Substantia nigra (tissue), 51 donors: ENCODE measurements at places on chromosomes 5 and 9.

DNA sequence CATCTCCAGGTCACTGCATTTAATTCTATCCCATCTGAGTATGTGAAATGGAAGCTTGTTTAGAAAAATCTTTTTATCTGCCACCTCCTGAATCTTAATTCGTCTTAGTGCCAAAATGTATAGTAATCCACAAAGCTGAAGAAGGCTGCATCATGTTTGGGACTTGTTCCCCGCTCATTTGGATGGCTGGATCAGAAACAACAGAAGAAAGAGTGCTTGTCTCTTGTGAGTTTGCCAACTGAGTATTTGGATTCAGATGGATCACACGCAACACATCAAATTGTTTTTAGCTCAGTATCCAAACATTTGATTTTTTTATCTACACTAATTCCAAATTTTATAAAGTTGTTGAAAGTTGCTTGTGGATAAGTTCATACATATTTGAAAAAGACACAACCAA, 197.2 kb upstream of the PAPPA start:
- no peak for DNase-seq

DNA sequence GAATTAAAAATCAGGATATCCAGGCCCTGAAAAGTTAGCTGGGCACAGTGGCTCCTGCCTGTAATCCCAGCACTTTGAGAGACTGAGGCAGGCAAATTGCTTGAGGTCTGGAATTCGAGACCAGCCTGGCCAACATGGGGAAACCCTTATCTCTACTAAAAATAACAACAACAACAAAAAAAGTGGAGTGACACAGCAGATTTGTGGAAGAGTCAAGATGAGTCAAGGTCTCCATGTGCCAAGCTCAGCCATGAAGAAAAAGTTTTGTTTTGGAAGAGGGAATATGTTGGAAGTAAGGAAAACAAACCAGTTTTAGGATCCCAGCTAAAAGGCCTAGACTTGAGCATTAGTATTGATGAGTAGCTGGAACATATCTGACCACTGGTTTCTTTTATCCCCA, 14.7 kb downstream of the LRRC70 start:
- no peak for DNase-seq

- DNase-seq = no peak
These were observed 30.9 kb downstream of the ZNF366 start for GRCh38 chr5:72476275-72476674.

GRCh38 chr9:21265421-21266189, 25.8 kb upstream of the IFNA14 start:
- DNase-seq = no peak

DNA sequence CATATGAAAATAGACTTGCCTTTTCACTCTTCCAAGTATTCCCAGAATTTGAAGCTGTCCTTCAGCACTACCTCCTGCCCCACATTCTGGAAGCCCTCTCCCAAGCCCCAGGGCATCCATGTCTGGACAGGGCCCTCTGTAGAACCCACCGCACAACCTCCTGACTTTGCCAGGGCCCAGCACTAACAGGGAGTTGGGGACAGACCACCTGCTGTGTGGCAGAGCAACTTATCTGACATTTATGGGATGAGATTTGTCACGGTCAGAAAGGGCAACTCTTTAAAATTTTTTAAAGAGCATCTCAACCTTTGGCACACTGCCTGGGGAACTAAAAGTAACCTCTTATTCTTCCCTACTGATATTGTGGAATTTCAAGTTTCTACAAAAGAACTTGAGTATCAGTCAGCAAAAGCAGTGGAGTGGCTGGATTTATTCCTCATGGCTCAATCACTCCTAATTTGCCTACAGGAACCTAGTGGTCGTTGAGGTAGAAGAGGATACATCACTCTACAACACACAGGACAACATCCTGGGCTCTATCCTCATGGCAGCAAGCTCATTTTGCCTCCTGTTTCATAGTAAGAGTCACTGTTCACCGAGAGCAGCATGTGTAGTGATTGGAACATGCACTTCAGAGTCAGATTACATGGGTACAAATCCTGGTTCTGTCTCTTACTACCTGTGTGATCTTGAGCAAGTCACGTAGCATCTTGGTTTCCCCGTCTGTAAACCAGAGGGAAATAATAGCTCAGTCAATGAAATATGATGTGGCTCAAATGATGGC, 285.3 kb downstream of the ENC1 start:
- no peak for DNase-seq

DNA sequence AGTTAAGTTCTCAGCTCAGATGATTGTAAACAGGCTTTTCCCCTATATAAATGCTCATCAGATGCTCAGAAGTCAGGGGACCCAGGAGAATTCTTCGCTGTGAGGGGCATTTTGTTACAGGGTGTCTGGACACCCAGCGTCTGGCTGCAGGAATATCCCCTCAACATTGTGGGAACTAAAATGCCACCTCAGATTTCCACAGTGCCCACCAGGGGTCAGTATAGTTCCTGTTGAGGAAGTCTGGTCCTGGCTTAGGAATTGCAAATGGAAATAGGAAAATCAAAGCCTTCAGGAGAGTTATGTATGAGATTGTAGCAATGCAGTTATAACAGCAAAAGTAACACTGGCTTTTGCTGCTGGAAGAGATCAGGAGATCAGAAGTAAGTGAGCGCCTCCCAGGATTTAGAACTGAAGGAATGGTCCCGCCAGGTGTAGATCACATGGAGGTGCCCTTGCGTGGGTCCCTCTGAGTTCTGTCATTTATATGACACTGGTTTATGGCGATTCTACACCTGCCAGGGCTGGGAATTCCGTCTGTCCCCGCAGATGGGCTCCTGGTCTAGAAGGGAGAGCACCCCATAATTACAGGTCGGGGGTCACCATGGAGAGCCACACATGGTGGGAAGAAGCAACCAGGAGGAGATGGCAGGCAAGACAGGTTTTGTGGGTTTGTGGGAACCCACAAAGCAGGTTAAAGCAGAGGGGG, 47.1 kb upstream of the CTSL start:
- DNase-seq = peak; percentile 58

DNA sequence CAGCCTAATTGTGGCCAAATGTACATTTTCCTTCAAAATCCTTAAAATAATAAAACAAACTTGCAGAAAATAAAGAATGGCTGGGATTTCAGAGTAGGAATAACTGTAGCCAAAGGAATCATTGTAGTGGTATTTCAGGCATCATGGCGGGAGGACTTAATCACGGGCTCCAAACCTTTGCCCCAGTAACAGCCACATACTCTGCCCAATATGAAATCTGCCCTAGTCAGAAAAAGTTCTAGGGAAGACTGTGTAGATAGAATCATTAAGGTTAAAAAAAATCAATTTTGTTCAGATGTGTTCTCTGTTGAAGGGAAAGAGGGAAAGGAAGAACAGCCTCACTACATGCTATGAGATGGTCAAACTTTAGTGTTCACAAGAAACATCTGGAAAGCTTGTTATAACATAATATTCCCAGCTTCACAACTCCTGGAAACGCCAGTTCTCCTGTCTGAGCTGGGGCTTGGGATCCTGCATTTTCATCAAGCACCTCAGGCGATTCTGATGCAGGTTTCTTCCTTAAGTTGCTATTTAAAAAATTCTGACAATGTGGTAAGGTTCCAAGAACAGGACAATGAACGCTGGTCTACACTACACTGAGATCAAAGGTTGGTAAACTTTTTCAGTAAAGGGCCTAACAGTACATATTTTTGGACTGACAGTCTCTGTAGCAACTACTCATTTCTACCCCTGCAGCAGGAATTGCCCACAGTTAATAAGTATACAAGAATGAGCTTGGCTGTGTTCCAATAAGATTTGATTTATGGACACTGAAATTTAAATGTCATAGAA, 87.9 kb downstream of the CEMIP2 start:
- no peak for DNase-seq

GRCh38 chr5:27015758-27016157, 22.6 kb downstream of the CDH9 start:
- DNase-seq = no peak

DNA sequence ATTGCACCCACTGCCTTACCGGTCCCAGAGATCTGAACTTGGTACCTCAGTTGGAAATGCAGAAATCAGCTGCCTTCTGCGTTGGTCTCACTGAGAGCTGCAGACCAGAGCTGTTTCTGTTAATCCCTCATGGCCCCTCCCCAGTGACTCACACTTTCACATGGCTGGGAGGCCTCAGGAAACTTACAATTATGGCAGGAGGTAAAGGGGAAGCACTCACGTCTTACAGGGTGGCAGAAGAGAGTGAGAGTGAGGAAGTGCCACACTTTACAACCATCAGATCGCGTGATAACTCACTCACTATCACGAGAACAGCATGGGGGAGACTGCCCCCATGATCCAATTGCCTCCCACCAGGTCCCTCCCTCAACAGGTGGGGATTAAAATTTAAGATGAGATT, 648.5 kb downstream of the MTRR start:
- no peak for DNase-seq

- DNase-seq = no peak
These were observed 470.6 kb upstream of the MPDZ start for GRCh38 chr9:13750061-13750460.

- no peak for DNase-seq
These were observed 50.2 kb upstream of the ZFAND5 start for GRCh38 chr9:72415163-72415562.

DNA sequence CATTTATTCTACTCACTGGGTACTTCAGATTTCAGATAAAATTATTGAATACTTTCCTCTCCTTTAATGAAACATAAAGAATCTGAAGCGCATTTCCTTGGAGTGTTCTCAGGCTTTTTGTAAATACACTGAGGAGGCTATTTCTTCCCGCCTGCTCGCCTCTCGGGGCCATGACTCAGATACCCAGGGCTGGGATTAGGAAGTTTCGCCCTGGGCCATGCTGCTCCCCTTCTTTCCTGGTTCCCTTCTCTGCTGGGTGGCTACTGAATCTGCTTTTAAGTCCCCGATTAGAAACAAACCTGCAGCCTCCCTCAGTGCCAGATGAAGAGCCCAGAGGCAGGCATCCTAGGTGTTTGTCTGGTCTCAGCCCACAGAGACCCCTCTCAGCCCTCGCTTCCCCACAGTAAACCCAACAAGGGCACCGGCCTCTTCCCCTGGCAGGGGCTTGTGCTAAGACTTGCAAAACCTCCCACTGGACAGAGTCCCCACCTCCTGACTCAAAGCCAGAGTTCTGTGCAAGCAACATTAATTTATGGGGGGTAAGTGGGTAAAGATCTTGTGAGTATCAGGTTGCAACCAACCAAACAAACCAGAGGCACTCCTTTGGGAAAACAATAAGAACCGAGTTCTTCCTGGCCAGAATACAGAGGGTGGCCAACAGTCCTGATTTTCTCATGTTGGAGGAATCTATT, 30.7 kb upstream of the IRX1 start:
- no peak for DNase-seq

GRCh38 chr5:116810951-116811350, 236.3 kb upstream of the SEMA6A start:
- no peak for DNase-seq

GRCh38 chr5:26884481-26884880, 153.9 kb downstream of the CDH9 start:
- DNase-seq = no peak

DNA sequence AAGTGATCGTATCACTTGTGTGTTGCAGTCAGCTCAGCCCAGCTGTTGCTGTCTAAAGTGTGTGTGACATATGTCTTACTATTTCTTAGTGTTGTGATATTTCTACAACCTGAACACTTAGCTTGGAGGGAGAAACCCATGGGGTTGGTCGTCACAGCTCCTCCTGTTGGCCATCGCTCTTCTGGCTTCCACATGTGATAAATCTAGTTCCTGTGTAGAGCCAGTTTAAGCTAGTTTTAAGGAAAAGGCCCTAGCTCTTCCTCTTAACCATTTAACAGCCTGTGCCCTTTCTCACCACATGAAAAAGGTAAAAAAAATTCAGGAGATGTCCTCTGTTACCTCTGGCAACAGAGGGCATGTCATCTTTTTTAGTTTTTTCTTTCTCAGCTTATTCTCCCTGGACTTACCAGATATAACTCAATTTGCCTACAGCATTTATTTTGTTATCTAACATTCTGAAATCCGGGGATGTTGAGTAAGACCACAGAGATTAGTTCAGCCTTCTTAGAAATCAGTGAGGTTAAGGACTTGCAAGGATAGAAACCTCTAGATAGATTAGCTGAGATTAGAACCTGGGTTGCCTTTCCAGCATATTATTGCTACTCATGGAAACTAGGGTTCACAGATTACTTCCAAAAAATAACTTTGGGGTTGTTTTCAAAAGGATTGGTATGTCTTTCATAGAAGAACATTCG, 100.4 kb downstream of the GAPVD1 start:
- DNase-seq = no peak
